ENCODE measurements at places on chromosomes 11 and 22.
A peak's percentile ranks its signal among the peaks of the same experiment; 100 is the strongest.

DNA sequence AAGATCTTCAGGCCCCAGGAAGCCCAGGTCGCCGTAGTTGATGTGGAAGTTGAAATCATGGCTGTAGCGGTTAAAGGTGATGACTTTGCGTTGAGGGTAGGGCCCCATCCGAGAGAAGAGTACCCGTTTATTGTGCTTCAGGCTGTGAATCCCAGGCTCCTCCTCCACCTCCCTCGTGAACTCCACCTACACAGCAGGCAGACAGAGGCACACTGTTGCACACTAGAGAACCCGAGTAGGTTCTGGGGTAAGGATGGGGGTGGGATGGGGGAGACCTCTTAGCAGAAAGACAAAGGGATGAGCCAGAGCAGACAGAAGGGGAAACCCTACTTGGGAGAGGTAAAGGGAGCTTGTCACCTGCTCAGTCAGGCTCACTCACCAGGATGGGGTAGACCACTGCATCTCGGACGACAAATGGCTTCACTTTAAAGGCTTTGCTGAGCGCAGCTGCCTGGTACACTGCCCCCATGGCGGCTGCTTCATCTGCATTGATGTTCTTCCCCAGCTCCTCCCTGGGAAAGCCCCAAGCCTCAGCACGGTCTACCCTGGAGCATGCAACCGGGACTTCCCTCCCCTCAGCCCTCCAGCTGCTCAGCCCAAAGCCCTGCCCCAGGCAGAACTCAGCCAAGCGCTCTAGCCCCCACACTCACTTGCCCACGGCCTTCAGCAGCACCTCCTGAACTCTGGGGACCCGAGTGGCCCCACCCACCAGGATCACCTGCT, 5.4 kb downstream of the HYOU1 start:
- no peak for DNase-seq

DNA sequence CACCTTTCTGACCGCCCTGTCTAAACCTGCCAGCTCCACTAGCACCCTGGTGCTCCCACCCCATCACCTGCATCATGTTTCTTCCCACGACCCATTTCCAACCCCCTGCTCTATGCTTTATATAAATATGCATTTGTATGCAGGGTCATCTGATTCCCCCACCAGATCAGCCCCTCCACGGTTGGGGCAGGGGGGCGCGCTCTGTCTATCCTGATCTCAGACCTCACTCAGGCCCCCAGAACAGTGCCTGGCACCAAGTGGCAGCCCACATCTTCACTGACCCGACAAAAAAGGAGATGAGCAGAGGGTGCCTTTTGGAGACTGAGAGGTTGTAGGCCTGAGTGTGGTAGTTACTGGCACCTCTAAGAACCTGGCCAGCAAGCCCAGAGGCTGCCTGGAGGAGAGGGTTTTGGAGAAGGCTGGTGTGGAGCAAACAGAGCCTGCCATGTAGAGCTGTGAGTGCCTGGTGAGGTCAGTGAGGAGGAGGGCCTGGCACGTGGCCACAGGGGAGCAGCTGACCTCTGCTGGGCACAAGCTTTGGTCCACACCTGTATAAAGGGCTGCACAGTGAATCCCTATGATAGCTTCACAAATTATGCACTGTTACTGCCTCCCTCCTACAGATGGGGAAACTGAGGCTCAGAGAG, 86.3 kb upstream of the RTL6 start:
- DNase-seq, result no peak

- DNase-seq, result peak; percentile 95
These were observed 9.8 kb downstream of the POU2AF3 start for GRCh38 chr11:111308140-111308539.

- no peak for DNase-seq
These were observed 6.0 kb upstream of the PLA2G6 start for GRCh38 chr22:38187413-38188212.

GRCh38 chr11:121268581-121268980, 24.0 kb upstream of the SC5D start:
- DNase-seq, result no peak

GRCh38 chr11:76637491-76638269, 32.9 kb downstream of the LRRC32 start:
- no peak for DNase-seq

GRCh38 chr11:34976496-34977088, 60.2 kb downstream of the PDHX start:
- DNase-seq, result no peak

GRCh38 chr11:92765965-92766371, 203.5 kb upstream of the MTNR1B start:
- no peak for DNase-seq

- DNase-seq, result no peak
These were observed 36.9 kb upstream of the WT1 start for GRCh38 chr11:32472226-32472625.

DNA sequence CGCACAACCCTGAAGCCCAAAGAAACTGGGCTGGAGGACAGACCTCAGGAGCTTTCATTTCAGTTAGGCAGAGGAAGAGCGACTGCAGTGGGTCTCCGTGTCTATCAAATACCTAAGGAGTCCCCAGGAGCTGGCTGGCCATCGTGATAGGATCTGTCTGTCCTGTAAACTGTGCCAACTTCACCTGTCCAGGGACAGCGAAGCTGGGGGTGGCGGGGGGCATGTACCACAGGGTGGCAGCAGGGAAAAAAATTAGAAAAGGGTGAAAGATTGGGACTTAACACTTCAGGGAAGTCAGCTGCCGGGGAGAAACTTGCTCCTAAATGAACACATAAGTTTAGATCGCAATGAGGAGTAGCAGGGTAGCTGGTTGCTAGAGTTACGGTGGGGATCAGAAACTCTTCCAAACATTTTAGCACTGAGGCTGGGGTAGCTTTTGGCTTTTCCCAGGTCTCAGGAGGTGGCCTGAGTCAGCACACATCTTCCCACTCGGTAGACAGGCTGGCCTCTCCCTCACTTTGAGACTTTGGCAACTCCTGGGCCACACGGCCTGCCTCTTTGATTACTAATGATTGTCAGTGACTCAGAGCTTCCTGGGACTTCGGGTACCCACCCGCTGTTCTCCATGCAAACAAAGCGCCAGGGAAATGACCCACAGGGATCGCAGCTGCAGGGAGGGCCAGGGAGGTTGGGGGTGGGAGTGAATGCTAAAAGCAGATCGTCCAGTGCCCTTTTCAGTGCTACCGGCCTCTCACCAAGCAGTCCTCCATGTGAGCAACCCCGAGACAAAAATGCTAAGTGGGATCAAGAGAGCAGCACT, 2.9 kb upstream of the MTFP1 start:
- no peak for DNase-seq

- DNase-seq, result no peak
These were observed 674.5 kb downstream of the BRD1 start for GRCh38 chr22:49152939-49153770.

Measured in NCI-H524 (cell line).